Coronary artery (tissue), 2 donors: ENCODE measurements at places on chromosomes 6 and 20.

DNA sequence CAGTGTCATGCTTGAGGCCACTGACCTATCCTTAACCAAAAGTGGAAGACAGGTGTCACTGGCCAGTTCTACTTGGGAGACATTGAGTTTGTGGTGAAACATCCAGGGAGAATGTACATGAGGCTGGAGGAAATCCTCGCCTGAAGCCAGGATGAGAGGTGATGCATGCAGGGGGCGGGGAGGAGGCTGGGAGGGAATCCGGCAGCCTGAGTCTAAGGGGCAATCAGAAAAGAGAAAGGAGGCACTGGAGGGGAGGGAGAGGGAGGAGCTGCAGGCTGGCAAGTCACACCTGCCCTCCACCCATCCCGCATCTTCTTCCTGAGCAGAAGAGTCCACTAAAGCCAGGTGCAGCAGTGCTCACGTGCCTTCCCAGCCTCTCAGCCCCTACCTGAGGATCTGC lies 14.9 kb upstream of the DDO start:
- DNase-seq, result no peak

GRCh38 chr20:54184904-54185626 lies 11.3 kb upstream of the CYP24A1 start:
- no peak for DNase-seq

DNA sequence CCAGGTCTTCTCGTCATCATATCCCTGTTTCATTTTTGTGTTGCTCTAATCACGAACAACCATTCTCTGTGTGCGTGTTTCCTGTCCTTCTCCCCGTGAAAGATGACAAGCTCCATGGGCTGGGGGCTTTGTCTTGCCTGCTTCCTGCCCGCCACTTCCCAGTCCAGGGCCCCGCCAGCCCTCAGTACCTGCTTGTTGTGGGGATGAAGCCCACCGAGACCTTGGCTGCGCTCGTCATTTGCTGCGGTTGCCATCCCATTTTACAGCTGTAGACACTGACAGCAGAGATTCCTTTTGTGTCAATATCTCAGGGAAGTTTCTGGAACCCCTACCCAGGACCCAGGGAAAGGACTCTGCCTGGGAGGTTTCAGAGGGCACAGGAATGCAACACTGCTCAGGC lies 40.3 kb upstream of the STX16 start:
- DNase-seq, result no peak

DNA sequence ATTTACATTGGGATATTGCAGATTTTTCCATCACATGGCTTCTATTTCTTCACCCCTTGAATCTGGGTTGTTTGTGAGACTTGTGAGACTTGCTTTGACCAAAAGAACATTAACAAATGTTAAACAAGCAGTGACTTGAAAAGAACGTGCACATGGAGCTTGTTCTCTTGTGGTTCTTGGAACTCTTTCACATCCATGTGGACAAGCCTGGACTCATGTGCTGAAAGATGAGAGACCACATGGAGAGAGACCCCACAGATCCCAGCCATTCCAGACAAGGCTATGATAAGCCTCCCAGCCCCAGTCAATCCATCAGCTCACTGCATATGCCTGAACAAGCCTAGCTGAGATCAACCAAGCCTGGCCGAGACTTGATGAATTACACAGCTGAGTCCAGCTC lies 1365.7 kb upstream of the GJE1 start:
- no peak for DNase-seq

- DNase-seq, result no peak
These were observed 76.2 kb downstream of the MAP3K4 start for GRCh38 chr6:161067749-161068148.

DNA sequence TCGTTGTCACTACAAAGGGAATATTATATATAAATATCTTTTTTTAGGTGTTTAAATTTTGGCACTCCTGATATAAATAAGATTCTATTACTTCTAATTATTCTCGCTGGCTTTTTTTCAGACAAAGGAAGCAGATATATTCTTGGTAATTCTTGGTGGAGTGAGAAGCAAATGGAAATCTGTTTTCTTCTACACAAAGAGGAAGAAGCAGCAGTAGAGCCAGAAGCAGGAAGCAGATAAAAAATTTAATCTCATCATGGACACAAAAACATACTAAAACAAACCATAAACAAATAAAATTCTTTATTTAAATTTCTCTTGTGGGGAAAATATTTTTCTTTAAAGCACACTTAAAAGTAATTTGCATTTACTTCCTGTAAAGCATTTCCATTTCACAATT lies 3.7 kb upstream of the KIAA0319 start:
- no peak for DNase-seq

- no peak for DNase-seq
These were observed 17.8 kb upstream of the GSTA5 start for GRCh38 chr6:52858416-52858815.

DNA sequence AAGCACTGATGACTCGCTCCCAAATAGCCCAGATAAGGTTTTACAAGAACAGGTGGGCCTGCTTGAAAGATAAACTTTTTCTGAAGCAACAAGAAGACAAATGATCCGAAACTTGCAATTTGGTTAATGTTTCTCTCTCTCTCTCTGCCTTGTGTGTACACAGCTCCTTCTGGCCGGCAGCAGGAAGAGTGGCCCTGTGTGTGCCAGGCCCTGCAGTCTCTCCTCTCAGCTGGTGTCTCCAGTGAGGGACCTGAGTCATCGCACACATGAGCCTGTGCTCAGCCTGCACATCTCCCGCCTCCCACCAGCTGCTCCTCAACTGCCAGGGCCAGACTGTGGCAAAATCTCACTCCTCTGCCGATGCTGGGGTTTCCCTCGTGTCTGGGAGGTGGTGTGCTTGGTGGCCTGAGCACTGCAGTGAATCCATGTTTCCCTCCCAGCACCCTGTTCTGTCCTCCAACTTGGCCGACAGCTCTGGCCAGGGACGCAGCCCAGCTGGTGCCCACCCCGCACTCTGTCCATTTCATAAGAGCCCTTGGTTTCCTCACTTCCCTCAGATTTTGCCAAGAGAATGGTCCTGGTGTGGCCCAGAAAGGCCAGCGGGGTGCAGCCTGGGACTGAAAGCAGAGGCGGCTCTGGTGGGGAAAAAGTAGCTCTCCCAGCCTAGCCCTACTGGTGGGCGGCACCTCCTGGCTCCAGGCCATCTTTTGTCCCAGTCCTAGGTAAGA lies 49.4 kb downstream of the ERMARD start:
- DNase-seq, result peak; percentile 68
